ENCODE measurements at places on chromosomes 4 and X.

DNA sequence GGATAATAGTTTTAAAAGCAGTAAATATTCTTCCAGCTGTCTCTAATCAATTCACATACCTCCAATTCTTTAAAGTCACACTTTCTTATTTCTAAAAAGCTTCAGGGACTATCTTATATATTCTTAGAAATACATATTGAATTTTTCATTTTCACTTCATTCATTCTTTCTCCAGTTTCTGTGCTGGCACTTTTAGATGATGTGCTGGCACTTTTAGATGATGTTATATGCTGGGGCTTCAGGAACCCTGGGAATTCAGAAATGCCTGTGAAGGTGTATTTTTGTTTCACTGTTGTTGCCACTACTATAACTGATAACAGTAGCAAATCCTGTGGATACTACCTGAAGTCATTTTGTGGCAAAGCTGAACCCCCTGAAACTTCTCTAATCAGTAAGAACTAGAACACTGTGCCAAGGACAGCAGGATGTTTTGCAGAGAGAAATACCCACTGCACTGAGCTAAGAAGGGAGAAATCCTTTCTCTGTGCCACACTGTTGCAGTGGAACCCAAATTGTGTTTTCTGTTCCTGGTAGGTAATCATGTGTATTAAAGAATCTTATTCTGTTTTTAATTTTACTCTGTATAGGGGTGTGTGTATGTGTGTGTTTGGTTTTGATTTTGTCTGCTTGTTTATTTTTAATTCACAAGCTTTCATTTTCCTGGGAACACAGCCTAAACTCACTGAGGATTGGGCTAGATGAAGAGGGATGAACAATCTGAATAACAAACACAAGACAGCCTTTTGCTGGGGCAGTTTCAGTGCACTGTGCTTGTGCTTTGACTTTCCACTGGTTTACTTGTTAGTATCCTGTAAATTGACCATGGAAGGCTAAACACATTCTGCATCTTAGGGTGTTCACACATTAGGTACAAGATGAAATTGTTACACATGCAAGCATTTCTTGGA, 898.3 kb downstream of the CCSER1 start:
- DNase-seq, result no peak

DNA sequence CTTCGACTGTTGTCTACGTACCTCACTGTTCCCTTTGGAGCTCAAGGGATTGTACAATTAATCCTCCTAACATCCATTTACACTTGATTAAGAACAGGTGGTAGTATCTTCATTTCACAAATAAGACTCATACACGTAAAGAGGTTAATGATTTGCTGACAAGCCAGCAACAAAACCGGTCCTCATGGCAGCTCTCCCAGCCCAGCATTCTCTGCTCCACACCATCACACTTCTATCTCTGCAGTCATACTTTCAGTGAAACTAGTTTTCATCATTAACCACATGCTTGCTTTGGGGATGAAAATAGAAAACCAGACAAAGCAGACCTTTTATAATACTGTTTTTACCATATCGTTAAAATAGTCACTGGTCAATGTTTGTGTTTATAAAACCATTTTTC, 28.7 kb upstream of the CASK start:
- DNase-seq, result no peak

- no peak for DNase-seq
Observed at GRCh38 chrX:69366183-69366582, 137.9 kb upstream of the NALF2 start.

- peak; percentile 77 for DNase-seq
Observed at GRCh38 chrX:2848871-2849301, 20.2 kb downstream of the GYG2 start.

- no peak for DNase-seq
Observed at GRCh38 chr4:93996895-93997294, 168.3 kb downstream of the ATOH1 start.

GRCh38 chr4:169604131-169604900, 8.1 kb downstream of the NEK1 start:
- peak; percentile 68 for DNase-seq

GRCh38 chr4:5041699-5042098, 9.6 kb upstream of the STK32B start:
- DNase-seq, result no peak

DNA sequence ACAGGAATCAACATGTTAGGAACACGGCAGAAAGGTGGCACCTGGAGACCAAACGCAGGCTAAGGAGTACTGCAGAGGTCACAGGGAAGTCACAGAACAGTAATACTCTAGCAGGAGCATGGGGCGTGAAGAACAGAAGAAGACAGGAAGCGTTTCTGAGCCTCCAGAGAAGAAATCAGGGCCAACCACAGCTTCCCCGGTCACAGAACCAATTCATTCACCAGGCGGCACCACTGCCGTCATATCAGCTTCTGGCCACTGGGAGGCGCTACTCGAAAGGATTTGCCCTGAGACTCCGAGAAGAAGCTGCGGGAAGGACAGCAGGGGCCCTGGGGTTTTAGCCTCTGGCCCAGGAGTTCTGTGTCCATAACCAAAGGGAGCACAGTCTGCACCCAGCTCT, 78.0 kb upstream of the DRD5 start:
- DNase-seq, result no peak

- no peak for DNase-seq
Observed at GRCh38 chrX:140928739-140929138, 73.7 kb upstream of the SPANXB1 start.

DNA sequence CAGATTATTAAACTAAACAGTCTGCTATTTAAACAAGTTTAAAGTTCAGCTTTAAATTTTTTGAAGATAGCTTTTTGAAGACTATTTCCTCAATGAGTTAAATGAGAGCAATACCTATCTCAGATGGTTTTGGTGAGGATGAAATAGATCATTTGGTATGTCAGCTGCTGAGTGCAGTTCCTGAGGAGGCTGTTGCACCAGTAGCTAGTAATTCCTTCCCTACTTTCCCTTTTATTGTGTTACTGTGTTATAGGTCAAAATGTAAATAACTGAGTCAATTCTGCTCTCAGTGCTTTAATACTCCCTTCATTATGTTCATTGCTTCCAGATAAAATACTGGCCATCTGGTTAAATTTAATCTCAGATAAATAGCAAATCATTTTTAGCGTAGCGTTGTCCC, 48.6 kb downstream of the BMPR1B start:
- DNase-seq, result peak; percentile 7

GRCh38 chr4:111501946-111502345, 643.3 kb upstream of the FAM241A start:
- DNase-seq, result peak; percentile 54

- no peak for DNase-seq
Observed at GRCh38 chrX:136708348-136708747, 60.4 kb downstream of the CD40LG start.
